ENCODE measurements at places on chromosomes 5 and 9.

GRCh38 chr9:72444435-72444834 is 77.0 kb upstream of the TMC1 start:
- DNase-seq = no peak

DNA sequence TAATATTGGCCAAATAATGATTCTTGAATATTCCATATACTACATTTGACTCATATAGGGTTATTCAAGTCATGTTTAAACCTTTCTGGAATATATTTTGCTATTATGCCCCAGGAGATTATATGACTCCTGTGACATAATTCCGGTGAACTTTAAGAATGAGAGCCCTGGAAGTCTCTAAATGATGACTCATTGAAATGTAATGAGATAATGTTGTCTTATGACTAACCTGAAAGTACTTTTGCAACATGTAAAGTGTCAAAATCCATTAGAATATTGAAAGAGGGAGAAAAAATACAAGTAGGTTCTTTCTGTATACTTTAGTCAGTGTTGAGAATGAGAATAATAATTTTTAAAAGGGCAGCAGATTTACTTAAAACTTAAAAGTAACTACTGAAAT is 830.4 kb downstream of the MAT2B start:
- no peak for DNase-seq

DNA sequence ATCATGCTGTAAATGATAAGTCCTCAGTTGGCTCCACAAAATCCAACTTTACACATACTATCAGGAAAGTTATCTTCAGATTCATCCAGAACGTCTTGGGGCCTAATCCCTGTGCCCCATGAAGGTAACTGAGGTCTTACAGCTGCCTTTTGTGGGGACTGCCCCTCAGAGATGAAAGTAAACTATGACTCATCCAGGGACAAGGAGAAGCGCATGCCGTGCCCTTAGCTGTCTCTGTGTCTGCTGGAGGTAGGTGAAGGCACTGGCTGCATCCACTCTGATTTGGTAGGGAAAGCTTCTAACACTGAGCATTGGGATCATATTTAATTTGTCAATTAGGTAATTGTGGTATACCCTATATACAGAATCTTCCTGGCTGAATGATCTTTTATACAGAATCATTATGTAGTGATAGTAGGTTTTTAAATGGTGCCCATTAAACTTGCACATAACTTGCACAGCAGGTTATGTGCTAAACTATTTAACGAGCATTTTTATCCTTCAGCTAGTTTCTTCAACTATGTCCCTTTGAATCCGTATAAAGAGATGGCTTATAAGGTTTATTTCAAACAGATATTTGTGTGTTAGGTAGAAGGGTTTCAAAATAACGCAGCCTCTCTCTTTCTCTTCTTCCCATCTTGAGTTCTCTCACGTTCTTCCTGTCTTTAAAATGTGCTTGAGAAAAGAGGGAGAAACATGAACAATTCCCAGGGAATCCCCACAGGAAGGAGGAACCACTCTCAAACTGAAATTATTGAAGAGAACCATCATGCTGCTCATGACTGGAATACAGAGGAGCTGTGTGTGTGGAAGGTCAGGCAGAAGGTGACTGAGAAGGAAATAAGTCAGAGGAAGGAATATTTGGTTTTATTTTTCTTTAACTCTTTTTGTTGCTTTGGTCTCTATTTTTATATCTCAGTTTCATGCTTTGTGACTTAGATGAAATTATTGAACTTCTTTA is 250.9 kb downstream of the CD180 start:
- DNase-seq = no peak

GRCh38 chr9:88808019-88808656 is 183.1 kb upstream of the S1PR3 start:
- no peak for DNase-seq

- peak; percentile 23 for DNase-seq
These were observed 1.1 kb downstream of the RELL2 start for GRCh38 chr5:141637767-141638419.

DNA sequence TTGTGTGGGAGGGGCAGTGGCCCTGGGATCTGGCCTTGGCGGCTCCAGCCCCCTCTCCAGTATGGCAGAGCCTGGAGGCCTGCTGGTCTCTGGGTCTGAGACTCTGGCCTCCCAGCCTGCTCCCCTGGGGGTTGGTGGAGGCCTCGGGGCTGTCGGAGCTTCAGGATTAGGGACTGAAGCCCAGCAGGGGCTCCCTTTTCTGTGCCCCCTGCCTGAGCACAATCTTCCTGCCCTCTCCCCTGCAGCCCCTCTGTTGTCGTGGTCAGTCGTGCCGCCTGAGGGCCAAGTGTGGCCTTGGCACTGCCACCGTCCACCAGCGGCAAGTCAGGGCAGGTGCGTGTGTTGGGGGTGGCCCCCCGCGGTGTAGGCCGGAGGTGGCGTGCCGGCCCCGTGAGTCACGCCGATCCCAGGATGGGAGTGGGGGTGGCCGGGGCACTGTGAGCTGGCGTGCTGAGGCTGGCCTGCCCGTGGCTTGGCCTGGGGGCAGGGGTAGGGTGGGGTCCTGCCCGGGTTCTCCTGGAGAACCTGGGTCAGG is 53.6 kb downstream of the RXRA start:
- no peak for DNase-seq

DNA sequence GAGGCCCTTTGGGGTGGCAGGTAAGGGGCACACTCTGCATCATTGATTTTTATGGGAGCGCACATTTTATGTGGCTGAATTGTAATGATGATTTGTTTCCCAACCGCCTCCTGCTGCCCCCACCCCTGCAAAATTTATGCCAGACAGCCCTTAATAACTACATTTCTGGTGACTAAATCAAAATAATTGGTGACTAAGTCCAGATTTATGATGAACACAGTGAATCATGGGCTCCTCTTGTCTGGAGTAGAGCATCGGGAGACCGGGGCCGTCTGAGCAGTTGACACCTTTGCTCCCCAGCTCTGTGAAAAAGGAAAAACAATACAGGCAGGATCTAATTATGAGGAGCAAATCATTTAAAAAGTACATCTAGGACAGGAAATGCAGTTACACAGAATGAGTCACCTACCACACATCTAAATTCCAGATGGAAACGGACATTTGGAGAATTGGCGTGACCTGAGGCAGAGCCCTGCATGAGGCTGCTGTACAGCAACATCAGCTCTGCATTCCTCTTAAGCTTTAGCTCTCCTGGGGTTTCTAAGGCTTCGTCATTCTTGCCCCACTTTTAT is 58.9 kb downstream of the DOCK2 start:
- no peak for DNase-seq

DNA sequence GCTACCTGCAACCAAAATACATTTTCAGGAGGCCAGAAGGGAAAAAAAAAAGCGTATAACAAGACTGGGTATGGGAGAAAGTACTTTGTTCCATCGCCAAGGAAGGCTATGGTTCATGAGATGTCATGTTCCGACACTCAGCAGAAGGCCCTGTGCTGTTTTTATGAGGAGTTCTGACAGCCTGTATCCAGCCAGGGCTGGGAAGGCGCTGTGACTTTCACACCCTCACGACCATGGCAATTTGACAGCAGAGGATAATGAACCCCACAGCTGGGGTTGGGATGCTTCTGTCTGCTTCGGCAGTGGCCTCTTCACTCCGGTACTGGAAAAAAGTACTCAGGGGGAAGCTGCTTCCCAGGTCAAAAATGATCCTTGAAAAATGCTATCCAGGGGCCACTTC is 154.4 kb downstream of the PRELID2 start:
- no peak for DNase-seq

- DNase-seq = no peak
These were observed 35.5 kb upstream of the FUBP3 start for GRCh38 chr9:130543859-130544258.

DNA sequence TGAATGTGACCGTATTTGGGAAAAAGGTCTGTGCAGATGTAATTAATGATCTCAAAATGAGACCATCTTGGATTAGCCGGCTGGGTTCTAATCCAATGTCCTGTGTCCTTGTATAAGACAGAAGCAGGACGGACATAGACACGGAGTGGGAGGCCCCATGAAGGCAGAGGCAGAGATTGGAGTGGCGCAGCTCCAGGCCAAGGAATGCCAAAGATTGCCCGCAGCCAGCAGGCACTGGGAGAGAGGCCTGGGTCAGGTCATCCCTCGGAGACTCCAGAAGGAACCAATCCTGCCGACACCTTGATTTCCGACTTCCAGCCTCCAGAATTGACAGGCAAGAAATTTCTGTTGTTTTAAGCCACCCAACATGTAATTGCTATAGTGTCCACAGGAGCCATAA is 13.0 kb upstream of the GFI1B start:
- DNase-seq = no peak

DNA sequence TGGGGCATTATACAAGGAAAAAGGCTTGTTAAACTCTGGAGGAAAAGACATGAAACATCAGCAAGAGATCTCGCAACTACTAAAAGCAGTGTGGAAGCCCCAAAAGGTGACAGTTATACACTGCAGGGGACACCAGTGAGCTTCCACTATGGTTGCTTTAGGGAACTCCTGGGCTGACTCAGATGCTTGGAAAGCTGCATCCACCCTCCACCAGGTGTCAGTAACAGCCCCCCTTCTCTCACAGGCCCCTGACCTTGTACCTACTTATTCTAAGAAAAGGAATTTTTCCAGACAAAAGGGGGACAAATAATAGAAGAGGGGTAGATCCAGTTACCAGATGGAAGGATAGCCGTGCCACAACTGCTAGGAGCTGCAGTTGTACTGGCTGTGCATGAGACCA is 154.4 kb upstream of the COX7C start:
- DNase-seq = no peak

GRCh38 chr5:106423109-106423897 is 1247.4 kb downstream of the EFNA5 start:
- DNase-seq = no peak

DNA sequence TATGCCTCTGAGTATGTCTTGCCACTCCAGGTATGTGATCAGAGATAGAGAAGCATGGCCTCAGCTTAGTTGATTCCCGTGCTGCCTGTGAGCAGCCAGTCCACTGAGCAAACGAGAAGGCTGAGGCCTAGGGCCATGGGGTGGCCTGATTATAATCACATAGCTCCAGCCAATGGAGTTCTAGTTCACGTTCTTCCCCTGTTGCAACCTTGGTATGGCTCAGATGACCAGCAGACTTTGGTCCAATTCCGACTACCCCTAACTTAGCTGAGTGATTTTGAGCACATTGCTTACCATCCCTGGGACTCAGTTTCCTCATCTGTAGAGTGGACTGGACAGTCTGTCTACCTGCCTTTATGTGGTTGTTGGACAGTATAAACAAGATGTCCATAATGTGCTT is 68.4 kb downstream of the PPARGC1B start:
- DNase-seq = no peak

- DNase-seq = peak; percentile 53
These were observed 92.3 kb downstream of the LMX1B start for GRCh38 chr9:126705767-126706697.

- DNase-seq = no peak
These were observed 16.6 kb upstream of the CARD19 start for GRCh38 chr9:93079371-93079770.

GRCh38 chr5:154901913-154902312 is 36.1 kb downstream of the GEMIN5 start:
- DNase-seq = no peak

- no peak for DNase-seq
These were observed 126.9 kb downstream of the PALM2AKAP2 start for GRCh38 chr9:109906766-109907382.

Measured in stimulated activated CD8-positive, alpha-beta memory T cell treated with anti-CD3 and anti-CD28 coated beads, Interleukin-15, amount 100 ng/mL, for 24 hours (primary cell).